Activated effector memory CD4-positive, alpha-beta T cell treated with anti-CD3 and anti-CD28 coated beads, Interleukin-2, amount 50 U/mL, for 16 hours (primary cell): ENCODE measurements at places on chromosomes 11 and 22.

GRCh38 chr11:16975906-16976305, 38.3 kb downstream of the PLEKHA7 start:
- no peak for DNase-seq

DNA sequence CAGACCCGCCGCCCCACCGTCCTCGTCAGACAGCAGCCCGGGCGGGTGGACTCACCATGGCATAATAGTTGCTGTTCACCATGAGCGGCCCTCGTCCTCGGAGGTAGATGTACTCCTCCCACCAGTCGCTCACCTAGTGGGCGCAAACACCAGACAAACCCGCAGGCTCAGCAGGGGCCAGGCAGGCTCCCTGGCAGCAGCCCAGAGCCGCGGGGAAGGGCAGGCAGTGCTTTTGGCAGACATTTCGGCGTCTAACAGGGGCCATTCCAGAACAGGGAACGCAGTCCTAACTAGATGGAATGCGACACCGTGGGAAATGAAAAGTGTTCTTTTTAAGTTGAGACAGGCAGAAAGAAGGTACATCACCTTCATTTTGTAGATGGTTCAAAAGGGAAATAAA, 44.9 kb downstream of the CPT1A start:
- no peak for DNase-seq

GRCh38 chr11:110085255-110085838, 7.8 kb upstream of the ZC3H12C start:
- no peak for DNase-seq

DNA sequence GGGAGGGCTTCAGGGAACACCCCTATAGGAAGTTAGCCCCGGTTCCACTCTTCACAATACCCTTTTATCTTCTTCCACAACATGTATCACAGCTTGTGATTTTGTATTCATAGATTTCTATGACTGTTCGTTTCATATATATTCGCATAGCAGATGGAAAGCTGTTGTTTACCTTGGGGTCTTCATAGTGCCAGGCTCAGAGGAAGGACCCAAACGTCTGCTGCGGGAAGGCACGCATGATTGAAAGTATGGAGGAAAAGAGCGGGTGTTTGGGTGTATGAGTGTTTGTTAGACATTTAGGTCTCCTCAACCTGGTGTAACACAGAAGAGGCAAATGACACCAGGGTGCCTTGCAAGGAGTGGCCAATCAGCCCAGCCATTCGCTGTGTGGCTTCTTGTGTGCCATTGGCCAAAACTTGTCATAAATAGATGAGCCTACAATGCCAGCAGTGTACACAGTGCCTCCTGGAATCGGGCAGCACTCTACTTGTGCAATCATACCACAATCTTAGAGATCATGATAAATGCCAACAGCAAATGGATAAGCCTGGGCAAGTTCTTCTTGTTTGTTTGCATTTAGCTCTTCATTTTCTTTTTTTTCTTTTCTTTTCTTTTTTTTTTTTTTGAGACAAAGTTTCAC, 10.9 kb upstream of the ADA2 start:
- no peak for DNase-seq

DNA sequence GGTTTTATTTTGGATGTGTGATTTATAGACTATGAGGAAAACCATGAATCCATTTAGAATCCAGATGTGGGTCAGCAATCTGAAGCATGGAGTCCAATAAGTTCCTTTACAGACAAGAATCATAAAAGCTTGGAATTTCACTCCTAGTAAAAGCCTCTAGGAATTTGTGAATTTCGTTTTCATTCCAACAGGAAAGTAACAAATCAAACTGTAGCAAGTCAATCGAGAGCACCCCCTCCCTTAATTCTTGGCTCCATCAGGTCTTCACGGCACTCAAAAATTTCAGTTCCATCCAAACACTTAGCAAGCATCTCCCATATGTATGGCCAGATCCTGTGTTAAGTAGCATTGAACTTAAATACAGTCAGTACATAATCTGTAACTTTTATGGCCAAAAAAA, 143.6 kb upstream of the POU2AF2 start:
- DNase-seq: no peak

DNA sequence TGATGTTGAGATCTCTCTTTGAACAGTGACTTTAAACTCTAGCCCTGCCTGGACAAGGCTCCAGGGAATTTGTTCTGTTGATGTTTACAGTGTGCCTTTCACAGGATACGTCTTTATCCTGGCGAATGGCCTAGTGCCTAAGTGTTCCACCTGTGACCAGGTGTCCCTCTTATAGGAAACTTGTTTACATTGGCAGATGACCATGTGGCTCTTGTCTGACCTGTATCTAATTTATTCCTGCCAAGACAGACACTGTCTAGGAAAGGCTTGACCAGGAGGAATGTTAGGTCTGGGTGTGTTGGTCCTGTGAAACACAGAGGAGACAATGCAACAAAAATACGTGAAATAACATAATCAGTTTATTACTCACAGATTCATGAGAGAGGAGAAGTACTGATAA, 875.6 kb downstream of the METTL15 start:
- DNase-seq: no peak

DNA sequence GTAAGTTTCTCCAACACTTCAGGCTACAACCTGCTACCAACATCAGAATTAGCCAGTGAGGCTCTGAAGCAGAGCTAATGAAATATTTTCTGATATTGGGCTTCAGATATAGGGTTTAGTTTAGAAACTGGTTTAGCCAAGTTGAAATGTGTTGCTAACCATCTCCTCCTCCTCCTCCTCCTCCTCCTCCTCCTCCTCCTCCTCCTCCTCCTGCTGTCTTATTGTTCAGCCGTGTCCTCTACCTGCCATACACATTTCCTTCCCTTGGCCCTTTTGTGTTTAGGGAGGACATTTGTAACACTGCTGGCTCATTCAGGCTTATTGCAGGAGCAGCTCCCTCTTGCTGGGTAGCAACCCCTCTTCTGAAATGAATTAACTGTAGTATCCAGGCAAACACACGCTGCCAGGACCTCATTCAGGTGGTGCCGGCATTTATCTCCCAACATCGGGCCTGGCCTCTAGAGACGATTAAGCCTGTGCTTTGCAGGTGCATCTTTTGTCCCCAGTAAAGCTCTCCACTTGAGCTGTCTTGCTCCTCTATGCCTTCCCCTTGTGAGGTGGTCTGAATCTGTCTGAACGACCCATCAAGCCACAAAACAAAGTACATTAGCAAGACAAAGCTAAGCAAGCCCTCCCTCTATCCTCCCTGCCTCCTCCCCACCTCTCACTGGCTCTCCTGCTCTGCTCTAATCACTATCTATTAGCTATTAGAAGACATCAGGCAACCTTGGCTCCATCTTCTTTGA, 82.9 kb downstream of the KCNJ1 start:
- DNase-seq: no peak

- DNase-seq: peak; percentile 78
Observed at GRCh38 chr22:32202539-32203180, 2.2 kb downstream of the RFPL2 start.

DNA sequence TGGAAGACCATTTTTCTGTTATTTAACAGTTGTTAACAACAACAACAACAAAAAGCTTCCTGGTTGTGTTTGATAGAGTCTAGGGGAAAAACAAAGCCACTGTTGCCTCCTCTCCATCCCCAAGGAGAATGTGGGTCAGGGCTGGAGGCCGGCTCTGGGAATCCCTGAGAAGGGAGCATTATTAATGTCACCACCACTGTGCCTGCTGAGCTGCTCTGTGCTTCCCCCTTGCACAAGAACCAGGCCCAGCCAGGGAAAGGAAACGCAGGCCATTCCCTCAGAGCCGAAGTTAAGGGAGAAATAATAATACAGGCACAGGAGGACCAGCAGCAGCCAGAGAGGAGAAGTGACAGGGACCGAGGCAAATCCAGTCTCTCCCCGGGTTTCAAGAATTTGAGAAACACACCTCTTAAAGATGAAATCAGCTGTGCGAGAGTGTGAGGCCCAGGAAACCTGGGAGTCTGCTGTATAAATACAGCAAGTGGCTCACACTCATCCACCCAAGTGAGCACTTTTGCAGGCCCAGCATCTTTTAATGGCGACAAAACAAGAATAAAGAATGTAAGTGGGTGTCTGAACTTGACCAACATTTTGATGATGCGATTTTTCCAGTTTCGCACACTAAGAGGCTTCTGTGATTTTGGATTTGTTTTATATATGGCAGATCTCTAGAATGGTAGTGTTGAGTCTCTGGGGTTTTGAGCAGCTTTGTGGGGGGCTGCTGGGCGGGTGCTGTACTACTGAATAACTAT, 539.2 kb downstream of the NTM start:
- DNase-seq: no peak

DNA sequence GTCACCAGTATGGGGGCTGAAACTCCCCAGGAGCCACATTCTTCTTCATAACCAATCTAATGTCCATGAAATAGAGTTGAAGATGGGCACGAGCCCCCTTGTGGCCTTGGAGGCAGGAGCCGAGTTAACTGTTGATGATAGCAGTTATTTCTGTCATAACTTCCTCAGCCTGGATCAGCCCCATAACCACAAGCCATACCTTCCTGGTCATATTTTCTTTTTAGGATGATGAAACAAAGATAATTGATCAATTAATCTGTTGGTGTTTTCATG, 65.0 kb upstream of the TTC12 start:
- DNase-seq: no peak

DNA sequence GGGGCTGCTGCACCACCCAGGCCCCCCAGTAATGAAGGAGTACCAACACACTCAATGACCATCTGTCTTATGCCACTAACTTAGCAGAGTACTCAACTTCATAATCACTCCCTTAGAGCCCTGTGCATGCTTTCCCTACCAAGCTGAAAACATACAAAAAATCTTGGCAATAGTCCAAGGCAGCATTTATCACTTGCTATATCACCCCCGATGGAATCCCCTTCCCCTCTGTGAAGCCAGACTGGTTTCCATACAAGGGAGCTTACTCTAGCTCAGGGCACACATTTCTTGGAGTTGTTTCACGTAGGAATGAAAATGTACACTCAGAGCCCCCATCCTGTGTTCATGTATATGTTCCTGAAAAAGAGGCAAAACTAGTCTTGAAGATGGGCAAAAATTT, 301.3 kb upstream of the TENM4 start:
- no peak for DNase-seq

DNA sequence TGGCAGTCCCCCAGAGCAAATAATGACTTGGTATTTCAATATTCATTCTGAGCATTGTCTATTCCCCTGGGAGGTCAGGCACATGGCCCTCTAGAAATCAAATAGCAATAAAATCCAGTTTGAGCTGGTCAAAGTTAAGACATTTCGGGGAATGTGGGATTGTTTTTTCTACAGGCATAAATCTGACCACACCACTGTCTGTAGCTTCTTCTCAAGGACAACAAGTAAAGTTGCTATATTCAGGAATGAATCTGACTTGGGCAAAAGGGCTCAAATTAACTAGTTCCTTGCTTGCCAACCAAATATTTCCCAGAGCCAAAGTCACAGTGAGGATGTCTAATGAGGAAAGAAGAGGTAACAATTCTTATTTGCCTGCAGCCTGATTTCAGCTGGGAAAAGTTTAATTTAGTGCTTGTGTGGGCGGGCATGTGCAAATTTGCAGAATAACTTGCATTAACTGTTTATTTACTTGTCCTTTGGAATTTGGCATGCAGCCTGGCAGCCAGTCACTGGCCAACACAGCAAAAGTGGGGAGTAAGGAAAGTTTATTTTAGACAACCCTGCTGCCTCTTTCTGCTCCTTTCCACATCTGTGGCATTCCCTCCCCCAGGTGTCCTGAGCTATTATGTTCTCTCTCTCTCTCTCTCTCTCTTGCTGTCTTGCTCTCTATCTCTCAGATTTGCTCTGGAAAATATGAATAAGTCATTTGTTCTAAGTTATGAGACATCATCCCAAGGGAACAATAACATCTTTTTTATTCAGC, 51.2 kb upstream of the ARHGAP20 start:
- DNase-seq: no peak

DNA sequence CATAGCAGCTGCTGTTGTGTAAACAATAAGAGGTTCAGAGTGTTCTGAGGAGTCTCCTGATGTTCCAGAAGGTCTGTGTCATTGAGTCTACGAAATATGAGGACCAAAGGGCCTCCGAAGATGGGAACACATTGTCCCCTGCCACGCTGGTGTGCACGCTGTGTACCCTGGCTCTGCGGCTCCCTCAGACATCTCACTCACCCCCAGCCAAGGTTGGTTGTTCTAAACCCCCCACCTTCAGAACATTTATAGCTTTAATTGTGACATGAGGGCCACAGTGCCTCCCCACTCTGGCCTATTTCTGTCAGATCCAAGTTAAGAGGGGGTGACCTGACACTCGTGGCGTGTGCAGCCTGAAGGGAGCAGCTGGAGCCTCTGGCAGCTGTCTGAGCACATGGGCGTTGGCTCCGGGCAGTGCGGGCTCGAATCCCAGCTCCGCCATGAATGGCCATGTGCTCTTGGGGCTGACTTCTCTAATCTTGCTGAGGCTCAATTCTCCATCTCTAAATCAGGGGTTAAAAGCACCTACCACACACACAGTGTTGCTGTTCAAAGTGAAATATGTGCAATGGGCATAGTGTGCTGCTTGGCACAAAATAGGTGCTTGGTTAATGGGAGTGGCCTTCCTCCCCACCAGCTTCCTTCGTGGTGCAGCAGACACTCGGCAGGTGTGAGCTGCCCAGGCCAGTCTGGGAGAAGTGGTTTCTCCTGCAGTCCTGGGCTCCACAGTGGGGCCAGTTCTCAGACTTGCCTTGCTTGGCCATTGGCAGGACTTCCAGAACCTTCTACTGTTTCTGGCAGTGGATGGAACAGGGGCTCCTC, 39.7 kb upstream of the MICAL2 start:
- no peak for DNase-seq

DNA sequence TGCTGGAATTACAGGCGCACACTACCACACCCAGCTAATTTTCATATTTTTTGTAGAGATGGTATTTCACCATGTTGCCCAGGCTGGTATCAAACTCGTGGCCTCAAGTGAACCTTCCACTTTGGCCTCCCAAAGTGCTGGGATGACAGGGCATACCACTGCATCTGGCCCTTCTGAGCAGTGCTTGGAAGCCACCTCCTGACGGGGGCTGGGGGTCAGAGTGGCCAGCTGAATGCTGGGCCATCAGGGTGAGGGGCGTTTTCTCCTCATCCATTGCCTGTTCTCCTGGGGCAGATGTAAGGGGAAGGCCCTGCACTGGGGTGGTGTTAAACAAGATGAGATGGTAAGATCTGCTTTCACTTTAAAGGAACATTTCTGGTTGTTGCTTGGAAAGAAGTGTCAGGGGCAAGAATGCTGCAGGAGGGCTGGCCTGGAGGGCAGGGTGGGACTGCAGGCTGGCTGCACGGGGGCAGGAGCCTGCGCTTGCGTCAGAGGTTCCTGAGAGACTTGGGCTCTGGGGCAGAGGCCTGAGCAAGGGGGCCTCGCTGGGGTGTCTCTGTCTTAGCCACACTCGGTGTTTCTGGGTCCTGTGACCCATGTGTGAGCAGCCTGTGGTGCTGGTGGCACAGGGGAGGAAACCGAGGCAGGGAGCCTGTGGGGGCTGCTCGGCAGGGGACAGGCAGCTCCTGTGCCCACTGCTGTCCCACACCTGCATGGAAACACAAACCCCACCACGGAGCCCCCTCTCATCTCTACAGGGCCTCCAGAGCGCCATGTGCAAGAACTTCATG, 17.2 kb downstream of the DGCR6L start:
- no peak for DNase-seq
